Hepatocyte (in vitro differentiated cells): ENCODE measurements at places on chromosomes 6 and 20. TPM values are rescaled to one million over a fixed set of nuclear protein-coding genes. Genes with fewer than 3 reads are reported as not detected.

DNA sequence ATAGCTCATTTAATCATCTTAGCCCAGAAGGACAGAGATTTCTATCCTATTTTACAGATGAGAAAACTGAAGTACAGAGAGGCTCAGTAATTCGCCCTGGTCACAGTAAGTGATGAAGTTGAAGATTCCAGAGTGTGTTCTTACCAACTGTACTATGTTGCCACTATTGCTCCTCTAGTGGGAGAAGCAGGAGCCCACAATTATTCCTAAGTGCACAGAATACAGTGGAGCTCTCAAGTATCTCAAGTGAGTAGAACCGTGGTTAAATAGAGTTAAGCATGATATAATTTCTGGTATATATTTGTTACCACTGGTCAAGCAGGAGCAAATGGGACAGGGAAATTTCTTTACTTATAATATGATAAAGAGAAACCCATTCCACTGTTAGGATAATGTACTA lies 22.1 kb downstream of the REPS1 start:
- DNase-seq: no peak

DNA sequence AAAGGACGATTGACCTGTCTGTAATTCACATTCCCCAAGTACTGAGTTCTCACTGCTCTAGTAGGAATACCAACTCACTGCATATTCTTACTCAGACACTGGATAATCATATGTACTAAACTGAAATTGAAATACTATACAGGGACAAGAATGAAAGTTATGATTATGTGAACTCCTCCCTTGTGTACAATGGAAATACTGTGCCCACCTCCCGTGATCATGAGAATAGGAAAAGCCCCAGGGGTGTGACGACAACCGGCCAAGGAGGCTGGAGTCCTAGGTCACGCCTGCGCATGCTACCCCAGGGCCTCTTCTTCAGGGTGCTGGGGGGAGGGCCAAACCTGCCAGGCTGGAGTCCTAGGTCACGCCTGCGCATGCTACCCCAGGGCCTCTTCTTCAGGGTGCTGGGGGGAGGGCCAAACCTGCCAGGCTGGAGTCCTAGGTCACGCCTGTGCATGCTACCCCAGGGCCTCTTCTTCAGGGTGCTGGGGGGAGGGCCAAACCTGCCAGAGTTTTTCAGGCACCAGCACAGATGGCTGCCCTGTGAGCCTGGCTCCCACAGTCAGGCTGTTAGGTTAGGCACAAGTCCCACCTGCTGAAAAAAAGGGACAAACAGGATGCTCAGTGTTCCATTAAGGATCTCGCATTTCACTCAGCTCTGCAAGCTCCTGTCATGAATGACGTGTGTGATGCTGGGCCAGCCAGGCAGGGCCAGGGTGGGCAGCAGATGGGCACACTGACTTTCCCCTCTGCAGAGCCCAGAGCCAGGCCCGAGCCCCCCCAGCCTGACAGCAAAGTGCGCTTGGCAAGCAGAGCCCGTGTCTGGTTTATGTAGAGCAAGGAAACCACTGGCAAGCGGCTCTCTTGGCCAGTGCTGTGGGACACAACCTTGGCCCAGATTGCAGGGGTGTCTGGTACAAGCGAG lies 107.7 kb downstream of the FOXF2 start:
- peak; percentile 28 for DNase-seq

- no peak for DNase-seq
Observed at GRCh38 chr6:162377735-162378134, 349.8 kb downstream of the PRKN start.

GRCh38 chr6:155100087-155100486 lies 105.0 kb downstream of the TIAM2 start:
- DNase-seq: no peak

- no peak for DNase-seq
Observed at GRCh38 chr6:35475573-35475972, 7.4 kb downstream of the RPL10A start.

GRCh38 chr20:1489325-1489724 lies 1.9 kb downstream of the SIRPB2 start:
- no peak for DNase-seq

The CBLN4 gene
- 1.7 and 2.5 TPM in 2 replicates for total RNA-seq

The CTSZ gene
- 123 and 161 TPM in 2 replicates for total RNA-seq
